ENCODE measurements at places on chromosomes 11 and 22.

- no peak for DNase-seq
Observed at GRCh38 chr22:22735695-22736611, 91.5 kb downstream of the GGTLC2 start.

GRCh38 chr22:41347066-41347859 lies 34.5 kb upstream of the TEF start:
- DNase-seq: no peak

GRCh38 chr11:103910721-103911120 lies 125.7 kb upstream of the DDI1 start:
- DNase-seq: no peak

- DNase-seq: no peak
Observed at GRCh38 chr22:38204784-38205183, 3.0 kb downstream of the MAFF start.

DNA sequence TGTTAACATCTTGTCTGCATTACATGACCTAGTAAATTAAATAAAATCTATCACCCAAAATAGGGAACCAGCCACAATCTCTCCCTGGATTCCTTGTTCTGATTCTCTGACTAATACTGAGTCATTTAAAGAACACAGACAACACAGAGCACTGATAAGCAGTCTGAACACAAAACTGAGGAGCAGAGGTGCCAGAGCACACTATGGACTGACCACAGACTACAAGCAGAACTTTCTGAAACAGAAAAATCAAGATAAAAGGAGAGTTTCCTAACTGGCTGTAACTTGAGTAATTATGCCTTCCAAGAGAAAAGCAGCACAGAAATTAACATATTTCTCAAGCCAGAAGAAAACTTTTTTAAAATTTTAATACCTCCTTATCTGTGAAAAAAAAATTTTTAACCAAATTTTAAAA lies 128.8 kb downstream of the SGSM3 start:
- peak; percentile 97 for DNase-seq

DNA sequence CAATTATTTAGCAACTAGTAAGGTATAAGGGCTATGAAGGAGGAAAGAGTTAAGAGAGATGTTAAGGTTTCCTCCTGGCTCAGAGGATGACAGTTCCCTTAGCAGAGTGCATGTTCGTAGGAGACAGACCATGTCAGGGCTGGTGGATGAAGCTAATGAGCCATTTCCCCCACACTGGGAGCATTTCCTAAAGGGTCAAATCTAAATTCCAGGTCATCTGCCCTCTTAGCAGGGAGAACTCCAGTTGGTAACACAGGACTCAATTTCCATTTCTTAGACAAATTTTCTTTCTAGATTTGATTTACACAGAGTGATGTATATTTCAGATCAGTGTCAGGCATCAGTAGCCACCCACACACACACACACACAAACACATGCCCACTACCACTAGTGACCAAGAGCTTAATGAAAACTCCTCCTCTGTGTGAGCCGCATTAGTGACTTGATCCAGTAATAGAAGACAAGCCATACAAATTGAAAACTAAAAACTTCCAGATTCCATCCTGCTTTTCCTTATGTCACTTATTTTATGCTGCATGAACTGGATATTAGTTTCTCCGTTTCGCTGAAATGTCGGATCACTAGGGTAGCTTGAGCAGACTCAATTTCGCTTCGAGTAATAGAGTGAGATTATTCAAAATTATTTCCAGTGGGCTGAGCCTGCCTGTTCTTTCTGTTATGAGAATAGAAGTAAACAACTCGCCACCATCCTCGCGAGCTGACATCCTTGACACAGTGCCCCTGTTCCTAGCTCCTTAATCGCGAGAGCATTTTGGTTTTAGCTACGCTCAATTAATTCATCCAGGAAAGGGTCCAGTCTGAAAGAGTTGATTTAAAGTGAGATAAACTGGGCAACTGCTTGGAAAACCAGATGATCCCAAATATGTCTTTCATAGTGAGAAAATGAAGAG lies 582.6 kb downstream of the SOX6 start:
- no peak for DNase-seq

DNA sequence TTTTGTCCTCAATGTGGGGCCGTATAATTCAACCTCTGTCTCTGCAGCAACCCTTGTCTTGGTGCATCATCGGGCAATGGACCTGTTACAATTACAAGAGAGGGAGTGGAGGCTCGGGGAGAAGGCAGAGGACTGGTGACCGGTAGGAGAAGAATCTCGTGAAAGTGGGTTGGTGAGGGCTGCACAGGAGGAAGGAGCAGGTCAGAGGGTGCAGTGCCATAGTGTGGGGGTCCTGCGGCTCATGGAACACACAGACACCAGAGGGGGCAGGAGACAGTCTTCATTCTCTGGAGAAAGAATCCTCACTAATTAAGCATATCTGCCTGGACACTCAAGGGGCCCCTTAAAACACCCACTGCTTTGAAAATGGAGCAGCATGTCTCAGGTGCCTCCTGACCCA lies 174.7 kb upstream of the B3GAT1 start:
- DNase-seq: no peak

GRCh38 chr11:70105369-70105754 lies 27.2 kb downstream of the ANO1 start:
- no peak for DNase-seq

GRCh38 chr11:19661827-19662226 lies 50.8 kb upstream of the NAV2 start:
- no peak for DNase-seq

GRCh38 chr11:62502030-62502730 lies 44.4 kb downstream of the AHNAK start:
- DNase-seq: no peak

GRCh38 chr11:32216749-32217148 lies 125.9 kb downstream of the RCN1 start:
- DNase-seq: no peak

DNA sequence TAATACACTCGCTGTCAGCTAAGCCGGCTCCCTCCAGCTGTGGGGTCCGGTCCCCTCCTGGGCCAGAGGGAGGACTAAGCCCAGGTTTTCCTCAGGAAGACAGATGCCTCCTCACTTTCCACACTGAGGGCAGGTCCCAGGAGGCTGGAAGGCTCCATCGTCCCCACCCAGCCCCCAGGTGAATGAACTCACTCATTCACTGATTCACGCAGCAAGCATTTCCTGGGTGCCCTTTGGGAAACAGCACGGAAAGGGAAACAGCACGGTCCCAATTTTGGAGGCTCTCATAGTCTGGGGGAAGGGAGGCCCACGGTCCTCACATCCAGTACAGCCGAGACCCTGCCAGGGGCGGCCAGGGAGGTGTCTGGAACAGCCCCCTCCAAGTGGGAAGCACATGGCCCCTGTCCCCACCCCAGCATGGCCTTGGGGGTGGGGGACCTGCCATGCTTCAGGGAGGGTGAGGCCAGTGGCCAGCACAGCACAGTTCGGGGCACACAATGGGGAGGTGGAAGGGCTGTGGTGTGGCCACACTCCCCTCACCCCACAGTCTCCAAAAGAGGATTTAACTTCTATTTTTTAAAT lies 9.3 kb upstream of the TH start:
- DNase-seq: peak; percentile 60

GRCh38 chr11:126546191-126546590 lies 190.7 kb downstream of the ST3GAL4 start:
- peak; percentile 13 for DNase-seq

DNA sequence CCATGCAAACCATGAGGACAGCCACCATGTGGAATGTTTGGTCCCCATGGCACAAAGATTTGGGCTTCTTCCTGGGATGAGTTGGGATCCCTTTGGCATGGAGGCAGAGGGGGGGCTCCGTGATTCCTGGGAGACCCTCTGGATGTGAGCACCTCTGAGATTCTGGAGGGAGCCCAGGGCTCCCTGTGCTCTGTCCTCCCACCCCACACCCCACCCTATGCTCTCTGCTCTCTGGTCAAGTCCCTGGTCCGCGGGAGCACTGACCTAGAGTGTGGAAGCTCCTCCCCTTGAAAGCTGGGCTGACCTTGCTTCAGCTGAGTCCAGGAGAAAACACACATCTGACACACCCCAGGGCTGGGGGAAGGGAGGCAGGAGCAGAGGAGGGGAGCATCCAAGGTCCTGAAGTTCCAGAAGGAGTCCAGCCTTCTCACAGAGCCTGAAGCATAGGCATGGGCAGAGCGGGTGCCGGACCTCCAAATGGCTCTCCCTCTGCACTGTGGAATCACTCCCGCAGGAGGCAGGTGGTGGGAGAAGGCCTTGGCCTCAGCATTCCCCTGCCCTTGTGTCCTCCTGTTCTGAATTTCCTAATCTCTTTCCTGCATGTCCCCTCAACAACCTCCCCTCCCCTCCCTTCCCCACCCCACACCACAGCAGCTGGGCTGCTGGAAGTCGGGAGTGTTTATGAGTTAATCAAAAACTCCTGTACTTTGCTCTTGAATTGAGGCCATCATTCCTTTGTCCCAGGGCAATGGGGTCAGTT lies 25.7 kb upstream of the OAF start:
- DNase-seq: no peak
